ENCODE measurements at places on chromosomes 5 and 9.

GRCh38 chr9:106179191-106179590, 484.9 kb downstream of the TMEM38B start:
- DNase-seq: no peak

DNA sequence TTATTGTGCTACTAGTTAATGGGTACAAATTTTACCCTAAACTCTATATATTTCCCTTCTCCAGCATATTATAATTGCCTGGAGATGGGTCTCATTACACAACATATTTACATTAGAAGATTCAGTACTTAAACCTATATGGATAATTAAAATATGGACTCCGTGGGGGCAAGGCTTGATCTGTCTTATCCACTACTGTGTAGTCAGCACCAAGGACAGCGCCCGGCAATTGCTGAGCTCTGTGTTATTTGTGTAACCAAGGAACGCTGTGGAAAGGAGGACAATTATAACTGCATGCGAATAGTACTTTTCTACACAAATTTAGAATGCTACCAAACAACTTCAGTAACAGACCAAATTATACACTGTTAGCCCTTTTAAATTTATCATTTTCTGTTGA, 77.7 kb downstream of the DNAH5 start:
- no peak for DNase-seq

DNA sequence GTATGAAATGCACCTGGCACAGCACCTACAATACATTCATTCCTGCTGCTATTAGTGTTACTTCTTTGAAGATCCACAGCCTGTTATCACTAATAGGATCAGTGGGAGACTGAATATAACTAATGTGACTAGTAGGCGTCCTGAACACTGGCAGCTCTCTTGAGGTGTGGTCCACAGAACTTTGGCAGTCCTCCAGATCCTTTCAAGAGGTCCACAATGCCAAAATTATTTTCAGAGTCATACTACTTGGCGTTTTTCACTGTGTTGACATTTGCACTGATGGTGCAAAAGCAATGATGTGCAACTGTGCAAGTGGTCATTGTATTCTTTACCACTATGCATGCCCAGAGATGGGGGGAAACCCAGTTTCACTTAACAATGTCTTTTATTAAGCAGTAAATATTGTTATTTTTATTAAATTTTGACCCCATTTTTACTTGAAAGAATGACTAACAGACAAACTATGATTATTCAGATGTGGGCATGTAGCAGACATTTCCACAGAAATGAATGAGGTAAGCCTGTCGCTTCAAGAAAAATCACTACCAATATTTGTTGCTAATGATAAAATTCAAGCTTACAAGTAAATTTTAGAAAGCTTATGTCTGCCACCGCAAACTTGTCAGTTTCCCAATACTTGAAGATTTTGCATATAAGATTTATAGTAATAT, 48.9 kb downstream of the ADRB2 start:
- no peak for DNase-seq

- DNase-seq: no peak
These were observed 229.1 kb downstream of the SEMA5A start for GRCh38 chr5:9316733-9317132.

GRCh38 chr5:127216898-127217675, 73.5 kb upstream of the MEGF10 start:
- no peak for DNase-seq

GRCh38 chr5:93078082-93079038, 502.7 kb downstream of the NR2F1-AS1 start:
- DNase-seq: peak; percentile 87

DNA sequence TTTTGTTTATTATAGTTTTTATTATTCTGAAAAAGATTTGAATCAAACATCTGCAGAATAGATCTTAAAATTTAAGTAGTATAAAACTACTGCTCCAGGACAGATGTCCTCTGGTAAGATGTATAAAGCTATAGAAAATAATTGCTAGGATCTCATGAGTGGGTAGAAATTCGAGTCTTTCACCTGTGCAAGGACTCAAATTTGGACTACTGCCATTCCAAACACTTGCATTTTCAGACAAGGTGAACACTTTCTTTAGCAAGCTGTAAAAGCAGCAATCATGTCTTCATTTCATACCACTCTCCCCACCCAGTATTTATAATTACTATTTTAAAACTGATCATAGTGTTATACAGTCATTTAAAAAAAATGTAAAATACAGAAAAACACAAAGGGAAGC, 20.7 kb downstream of the SKP2 start:
- no peak for DNase-seq

DNA sequence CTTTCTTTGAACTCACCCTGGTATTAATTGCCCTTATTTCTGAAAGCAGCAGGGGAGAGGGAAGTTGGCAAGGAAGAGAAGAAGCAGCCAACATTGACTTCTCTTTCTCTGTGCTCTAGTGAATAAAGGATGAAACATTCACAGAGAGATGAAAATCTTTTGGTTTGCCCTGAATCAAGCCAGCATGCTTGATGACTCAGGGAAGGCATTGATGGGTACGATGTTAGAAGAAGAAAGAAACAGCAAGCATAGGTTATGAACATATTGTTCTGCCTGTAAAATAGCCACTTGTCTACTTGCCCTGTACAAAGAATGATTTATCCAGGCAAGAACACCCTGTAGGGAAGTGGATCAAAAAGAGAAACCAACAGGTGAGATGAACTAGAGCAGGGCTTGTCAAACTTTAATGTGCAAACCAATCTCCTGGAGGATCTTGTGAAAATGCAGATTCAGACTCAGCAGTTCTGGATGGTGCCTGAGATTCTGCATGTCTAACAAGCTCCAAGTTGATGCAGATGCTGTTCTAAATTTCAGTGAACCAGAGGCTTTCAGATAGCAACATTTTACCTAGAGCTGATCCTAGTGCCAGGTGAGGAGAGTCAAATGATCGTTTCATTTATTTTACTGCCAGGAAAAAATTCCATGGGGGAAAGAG, 586.6 kb upstream of the TLE4 start:
- no peak for DNase-seq

Data from epithelial cell of prostate (primary cell).